Uterus (tissue), 4 donors: ENCODE measurements at places on chromosomes 3 and 15. TPM values are rescaled to one million over a fixed set of nuclear protein-coding genes. Genes with fewer than 3 reads are reported as not detected.

- no peak for DNase-seq
Observed at GRCh38 chr3:150876611-150877265, 28.5 kb downstream of the MINDY4B start.

The ALPK3 gene
- total RNA-seq = 5.8 TPM

The CD86 gene
- 0.29 TPM for total RNA-seq

The WWTR1 gene
- total RNA-seq = 115 TPM
